LHCN-M2 (cell line): ENCODE measurements at places on chromosomes 3 and 15. TPM values are rescaled to one million over a fixed set of nuclear protein-coding genes. Genes with fewer than 3 reads are reported as not detected.

DNA sequence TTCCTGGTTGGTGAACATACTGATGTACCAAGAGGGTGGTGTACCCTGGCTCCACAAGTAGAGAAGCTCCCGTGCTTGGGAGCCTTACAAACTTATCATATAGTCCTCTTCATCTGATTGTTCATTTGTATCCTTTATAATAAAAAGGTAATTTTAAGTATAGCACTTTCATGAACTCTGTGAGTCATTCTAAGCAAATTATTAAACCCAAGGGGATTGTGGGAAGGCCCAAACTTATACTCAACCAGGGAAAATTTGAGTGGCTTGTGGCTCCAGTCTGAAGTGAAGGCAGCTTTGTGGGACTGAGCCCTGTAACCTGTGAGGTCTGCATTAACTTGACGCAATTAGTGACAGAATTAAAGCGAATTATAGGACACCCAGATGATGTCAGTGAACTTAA lies 29.0 kb downstream of the TTBK2 start:
- DNase-seq = peak; percentile 41

DNA sequence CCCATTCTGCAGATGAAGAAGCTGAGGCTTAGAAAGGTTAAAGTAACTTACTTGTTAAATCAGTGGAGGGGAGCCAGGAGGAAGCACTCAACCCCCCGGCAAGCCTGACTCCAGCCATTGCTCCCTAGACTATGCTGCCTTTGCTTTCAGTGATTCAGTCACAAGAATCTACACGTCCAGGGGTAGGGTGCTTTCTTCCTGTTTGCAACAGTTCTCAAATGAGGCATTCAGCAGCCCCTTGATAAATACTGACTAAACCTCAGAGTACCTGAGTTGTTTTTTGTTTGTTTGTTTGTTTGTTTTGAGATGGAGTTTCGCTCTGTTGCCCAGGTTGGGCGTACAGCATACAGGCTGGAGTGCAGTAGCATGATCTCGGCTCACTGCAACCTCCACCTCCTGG lies 28.6 kb downstream of the MAGEF1 start:
- no peak for DNase-seq

GRCh38 chr15:88998980-88999713 lies 86.0 kb upstream of the MFGE8 start:
- no peak for DNase-seq

DNA sequence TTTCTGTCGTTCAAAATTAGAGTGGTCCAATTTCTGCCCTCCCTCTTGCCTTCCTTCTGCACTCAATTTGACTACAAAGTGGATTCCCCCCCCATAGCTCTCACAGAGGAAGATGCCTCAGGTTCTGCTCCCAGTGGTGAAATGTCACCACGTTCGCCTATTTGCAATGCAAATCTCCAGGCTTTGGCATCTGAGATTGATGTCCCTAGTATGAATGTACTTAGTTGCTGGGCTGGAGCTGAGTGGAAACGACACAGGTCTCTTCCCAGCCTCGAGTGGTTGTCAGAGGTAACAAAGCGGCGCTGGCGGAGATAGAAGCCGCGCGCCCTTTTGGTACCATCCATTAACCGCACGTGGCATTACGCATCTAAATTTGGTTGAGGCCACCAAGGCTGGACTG lies 860.1 kb downstream of the MCTP2 start:
- no peak for DNase-seq

Gene GOLGA8G
- under 0.01 and 0.11 TPM in 2 replicates for total RNA-seq

DNA sequence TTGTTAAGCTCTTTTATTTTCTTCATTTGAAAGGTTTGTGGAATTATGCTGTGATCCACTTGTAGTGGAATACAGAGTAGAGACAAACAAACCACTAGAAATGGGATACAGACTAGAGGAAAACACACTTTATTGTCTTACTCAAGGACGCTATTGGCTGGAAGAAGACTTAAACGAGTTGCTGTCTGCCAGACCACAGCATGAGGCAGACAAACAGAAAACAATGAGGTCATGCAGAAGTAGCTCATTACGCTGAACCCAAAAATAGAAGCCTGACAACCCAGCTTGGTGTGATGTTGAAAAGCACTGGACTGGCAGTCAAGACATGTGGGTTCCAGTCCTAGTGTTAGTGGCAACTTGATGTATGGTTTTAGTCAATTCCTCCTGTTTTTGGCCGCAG lies 62.4 kb upstream of the P3H2 start:
- DNase-seq = peak; percentile 94

DNA sequence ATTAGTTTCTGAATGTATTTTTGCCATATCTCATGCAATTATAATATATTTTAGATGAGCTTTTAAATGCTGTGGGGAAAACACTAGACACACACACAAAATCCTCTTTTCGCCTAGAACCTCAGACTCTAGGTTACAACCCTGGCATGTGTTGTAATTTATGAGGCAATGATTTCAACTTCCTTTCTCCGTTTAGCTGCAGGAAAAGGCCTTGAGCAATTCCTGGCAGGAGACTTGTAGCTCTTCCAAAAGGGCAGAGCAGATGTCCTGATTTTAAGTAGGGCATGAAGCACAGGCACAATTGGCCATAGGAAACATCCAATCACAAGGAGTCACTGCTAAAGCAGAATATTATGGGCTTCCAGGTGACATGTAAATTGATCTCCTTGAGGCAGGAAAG lies 82.0 kb downstream of the GPR156 start:
- DNase-seq = peak; percentile 74

- DNase-seq = peak; percentile 84
Observed at GRCh38 chr15:101277038-101277822, at the start of gene SELENOS. Gene SELENOS, minus strand, starts transcription at chr15:101277485. Its CDS starts 68 bp downstream, at chr15:101277417.

Gene GOLGA8O
- total RNA-seq = 0.51 and 0.80 TPM in 2 replicates

Gene SLC28A2
- not detected in 2 replicates for total RNA-seq

DNA sequence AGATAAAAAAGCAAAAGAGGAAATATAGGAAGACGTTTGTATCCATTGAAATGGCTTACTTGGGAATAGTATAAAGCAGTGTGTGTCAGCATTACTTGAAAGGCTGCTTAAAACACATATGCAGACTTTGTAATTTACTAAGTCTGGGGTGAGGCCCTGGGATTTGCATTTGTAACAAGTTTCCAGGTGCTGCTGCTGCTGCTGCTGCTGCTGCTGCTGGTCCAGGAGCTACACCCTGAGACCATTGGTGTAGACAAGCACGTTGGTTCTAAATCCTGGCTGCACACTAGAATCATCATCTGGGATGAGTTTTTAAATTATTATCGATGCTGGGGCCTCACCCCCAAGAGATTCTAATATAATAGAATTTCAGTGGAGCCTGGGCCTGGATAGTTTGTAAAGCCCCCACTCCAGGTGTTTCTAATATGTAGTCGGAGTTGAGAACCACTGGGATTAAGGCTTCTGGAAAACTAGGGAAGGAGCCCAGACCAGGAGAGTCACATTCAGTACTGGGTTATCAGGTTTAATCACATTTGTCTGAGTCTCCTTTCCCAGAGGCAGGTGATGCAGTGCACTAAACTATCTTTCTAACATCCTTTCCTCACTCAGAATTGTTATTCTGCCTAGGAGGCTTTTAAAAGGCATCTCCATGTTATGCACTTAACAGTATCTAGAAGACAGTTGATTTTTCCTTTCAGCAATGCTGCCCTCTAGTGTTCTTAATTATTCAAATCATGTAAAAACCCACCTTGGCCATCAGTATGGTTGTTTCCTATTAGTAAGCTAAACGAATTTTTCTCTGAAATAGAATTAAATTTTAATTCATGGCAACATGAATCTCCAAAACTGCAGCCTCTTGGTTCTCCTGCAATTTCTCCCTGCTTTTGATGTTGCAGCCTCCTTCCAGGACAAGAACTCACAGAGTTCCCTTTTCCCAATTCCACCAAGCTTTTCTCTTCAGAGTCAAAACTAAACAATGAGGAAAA lies 45.4 kb downstream of the SSR3 start:
- peak; percentile 63 for DNase-seq

DNA sequence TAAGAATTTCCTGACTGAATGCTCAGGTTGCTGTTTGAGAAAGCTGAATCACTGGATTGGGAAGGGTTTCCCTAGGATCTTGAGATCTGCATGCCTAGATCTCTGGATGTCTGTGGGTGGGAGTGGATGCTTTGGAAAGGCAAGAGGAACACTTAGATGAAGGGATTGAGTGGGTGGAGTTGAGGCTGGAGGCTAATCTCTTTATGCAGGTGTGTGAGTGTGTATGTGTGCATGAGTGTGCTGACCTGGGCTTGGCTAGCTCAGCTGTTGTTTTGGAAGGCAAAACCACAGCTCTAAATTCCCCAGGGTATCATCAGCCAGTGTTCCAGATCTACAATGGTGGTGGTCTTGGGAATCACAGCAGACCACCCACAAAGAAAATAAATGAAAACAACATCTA lies 60.5 kb downstream of the CLDN1 start:
- DNase-seq = peak; percentile 20

Gene CIDEC
- total RNA-seq = not detected in 2 replicates

DNA sequence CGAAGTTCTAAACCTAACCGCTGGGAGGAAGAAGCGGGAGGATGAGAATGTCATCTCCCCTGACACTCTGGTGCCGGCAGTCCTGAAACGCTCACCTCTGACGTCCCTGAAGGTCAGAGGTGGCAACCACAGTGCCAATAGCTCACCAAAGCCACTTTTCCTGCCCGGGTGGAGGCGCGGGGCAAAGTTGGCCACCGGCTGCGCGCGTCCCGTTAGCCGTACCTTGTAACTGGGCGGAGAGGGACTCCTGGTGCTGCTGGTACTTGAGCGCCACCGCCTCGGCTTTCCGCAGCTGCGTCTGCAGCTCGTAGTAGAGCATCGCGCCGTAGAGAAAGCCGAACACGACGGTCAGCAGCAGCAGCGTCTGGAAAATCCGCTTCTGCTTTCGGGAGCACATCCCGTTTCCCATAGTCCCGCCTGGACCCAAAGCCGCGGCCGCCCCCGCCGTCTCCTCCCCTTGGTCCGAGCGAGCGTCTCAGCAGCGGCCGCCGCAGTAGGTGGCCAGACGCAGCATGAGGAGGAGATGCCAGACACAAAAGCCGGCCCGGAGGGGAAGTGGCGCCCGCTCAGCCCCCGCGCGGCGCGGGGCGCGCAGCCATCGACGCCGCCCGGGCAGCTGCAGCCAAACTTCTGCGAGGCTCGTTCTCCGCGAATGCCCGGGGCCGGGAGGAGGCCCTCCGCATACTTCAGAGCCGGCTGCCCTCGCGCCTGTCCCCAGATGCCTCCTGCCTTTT lies 680 bp downstream of the GOLIM4 start:
- DNase-seq = peak; percentile 74

- DNase-seq = no peak
Observed at GRCh38 chr3:57043518-57043917, 16.9 kb upstream of the SPATA12 start.

DNA sequence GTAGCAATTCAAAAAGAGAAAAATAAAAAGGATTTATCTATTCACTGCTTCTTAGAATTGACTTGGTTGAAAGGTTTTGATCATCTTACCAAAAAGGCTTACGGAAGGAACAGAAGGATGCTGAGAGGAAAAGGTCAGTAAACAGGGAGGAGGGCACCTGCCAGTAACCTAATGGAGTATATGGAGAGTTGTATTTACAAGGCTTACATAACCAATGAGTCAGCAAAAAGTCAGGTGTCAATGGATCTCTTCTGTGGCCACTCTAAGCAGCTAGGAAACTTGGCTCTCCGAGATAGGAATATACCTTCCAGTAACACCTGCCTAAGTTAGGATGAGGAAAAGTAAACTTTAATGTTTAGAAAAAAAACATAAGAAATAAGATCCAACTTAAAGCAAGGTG lies 80.5 kb upstream of the PLXND1 start:
- no peak for DNase-seq

DNA sequence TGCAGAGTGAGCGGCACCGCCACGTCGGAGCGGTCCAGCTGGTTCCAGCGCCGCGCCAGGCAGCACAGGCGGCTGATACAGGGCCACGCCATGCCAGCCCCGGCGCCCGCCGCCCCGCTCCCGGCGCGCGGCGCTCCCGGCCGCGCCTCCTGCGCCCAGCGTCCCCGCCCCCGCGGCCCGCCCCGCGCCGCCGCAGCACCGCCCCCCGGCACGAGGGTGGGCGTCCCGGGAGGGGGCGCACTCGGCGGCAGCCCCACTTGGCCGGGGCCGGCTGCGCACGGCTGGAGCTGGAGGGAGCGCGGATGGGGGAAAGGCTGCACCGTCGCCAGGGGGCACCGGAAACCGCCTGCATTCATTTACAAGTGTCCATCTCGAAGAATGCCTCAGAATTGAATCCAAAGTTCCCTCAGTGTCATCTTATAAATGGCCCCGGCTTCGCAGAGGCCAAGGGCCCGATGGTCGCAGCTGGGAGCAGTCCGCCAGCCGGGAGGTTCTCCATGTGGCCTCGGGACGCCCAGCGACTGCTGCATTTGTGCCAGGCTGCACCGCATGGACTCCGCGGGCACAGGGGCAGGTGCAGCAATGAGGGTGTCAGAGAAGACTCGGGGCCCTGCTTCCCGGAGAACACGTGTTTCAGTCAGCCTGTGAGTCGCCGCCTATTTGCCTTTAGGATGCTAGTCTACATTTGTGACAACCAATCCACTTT lies at the start of gene MAP6D1:
MAP6D1 (minus strand) TSS at position 122 of the 706 bp plus-strand sequence; CDS start at position 92, 30 bp downstream.
- DNase-seq = peak; percentile 52

GRCh38 chr3:195906865-195907683 lies 1.3 kb downstream of the TNK2 start:
- DNase-seq = no peak

GRCh38 chr3:172332256-172333041 lies 115.8 kb downstream of the GHSR start:
- peak; percentile 54 for DNase-seq

- peak; percentile 4 for DNase-seq
Observed at GRCh38 chr15:79243723-79244122, 38.8 kb upstream of the ANKRD34C start.

Gene FANCD2
- 26.3 and 32.9 TPM in 2 replicates for total RNA-seq

Gene DLEC1
- total RNA-seq = 0.13 TPM in 1 of 2 replicates, not detected in the other

GRCh38 chr3:129277829-129278271 lies 820 bp upstream of the HMCES start:
- DNase-seq = peak; percentile 26

DNA sequence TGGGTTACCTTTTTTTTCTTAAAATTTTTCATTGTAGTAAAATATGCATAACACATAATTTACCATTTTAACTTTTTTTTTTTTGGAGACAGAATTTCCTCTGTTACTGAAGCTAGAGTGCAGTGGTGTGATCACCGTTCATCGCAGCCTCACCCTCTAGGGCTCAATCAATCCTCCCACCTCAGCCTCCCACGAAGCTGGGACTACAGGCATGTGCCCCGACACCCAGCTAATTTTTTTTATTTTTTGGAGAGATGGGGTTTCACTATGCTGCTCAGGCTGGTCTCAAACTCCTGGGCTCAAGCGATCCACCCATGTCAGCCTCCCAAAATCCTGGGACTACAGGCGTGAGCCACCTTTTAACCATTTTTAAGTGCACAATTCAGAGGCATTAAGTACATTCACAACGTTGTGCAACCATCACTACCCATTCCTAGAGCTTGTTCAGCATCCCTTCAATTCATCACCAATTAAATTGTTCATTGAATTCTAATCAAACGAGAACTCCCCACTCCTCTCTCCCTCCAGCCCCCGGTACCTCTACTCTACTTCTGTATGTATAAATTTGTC lies 44.6 kb downstream of the BHLHE40 start:
- no peak for DNase-seq

DNA sequence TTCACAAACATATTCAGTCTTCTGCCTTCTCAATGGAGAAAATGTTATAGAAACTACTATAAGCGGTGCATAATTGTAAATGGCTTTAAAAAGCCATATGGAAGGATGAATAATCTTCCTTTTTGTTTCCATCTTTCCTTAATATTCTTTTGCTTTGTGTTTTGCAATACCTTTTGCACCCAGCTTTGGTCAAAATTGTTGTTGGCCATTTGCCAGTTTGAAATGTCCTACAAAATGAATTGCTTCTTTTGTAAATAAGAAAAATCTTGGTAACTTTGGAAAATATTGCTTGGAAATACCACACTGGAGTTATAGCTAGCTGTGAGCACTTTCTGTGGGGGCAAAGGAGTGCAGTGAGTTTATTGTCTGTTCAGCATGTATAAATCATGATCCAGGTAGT lies 93.5 kb upstream of the NR2F2 start:
- no peak for DNase-seq

- DNase-seq = no peak
Observed at GRCh38 chr3:61154457-61155198, 96.6 kb downstream of the FHIT start.
